ENCODE measurements at places on chromosomes 1 and 21. TPM values are rescaled to one million over a fixed set of nuclear protein-coding genes. Genes with fewer than 3 reads are reported as not detected.

The BARHL2 gene
- total RNA-seq: 0.27 TPM

The SPATA17 gene
- total RNA-seq: 0.78 TPM

The TMPRSS2 gene
- total RNA-seq: not detected

The MKNK1 gene
- 58.4 TPM for total RNA-seq
